8988T (cell line): ENCODE measurements at places on chromosomes 3 and 15.

GRCh38 chr15:57148262-57148661 is 228.0 kb upstream of the CGNL1 start:
- no peak for DNase-seq

GRCh38 chr3:148068466-148068865 is 629.2 kb upstream of the AGTR1 start:
- no peak for DNase-seq

DNA sequence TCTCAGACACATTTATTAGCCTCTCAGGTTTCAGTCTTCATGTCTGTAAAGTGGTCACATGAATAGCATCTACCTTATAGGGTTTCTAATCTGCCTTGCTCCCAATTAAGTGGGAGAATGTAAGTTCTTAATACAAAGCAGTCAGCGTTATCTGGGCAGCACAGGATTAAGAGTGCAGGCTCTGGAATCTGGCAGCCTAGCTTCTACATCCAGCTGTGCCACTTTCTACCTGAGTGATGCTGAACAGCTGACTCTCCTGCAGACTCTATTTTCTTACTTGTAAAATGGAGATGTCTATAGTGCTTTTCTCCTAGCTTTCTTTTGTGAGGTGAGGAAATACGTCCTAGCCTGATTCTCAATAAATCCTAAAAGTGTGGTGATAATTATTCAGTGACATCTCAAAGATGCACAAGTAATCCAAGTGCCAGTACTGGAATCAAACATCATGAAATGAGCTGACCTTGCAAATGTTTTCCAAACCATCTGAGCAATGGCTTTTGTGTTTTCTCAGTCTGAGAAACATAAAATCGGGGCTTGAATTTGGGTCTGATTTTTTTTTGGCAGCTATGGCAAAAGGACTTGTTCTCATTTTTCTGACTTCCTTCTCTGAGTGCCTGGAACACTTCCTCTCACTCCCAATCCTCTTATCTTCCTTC is 232.2 kb upstream of the FEZF2 start:
- DNase-seq = no peak

- DNase-seq = no peak
These were observed 500.5 kb downstream of the TBL1XR1 start for GRCh38 chr3:176696816-176697215.

GRCh38 chr3:57464801-57465200 is 79.3 kb downstream of the DNAH12 start:
- no peak for DNase-seq

DNA sequence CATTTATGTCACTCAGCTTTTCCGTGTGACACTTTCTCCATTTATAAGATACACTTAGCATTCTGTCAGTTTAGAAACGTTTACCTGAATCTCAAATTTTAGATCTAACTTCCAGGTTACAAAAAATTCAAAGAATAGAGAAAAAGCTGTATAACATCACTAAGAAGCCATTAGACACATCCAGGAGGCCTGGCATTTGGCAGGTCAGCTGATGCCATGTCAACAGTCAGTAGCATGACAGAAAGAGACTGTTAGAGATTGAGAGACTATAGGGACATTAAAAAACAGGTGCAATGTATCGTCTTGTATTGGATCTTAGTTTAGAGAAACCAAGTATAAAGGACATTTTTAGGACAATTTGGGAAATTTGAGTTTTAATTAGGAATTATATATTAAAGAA is 53.4 kb upstream of the ATOSA start:
- no peak for DNase-seq

- peak; percentile 36 for DNase-seq
These were observed 125.8 kb upstream of the GALNT15 start for GRCh38 chr3:16048435-16049318.

DNA sequence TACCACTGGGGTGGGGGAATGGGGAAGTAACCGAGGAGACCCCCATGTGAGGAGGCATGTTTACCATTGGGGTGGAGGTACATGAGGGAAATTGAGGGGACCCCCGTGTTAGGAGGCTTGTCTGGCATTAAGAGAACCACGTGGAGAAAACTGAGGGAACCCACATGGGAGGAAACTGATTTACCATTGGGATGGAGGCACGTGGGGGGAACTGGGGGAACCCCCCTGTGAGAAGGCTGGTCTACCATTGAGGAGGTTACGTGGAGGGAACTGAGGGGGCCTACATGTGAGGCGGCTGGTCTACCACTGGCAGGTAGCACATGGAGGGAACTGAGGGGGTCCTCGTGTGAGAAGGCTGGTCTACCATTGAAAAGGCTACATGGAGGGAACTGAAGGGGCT is 159.4 kb downstream of the FBLN2 start:
- DNase-seq = peak; percentile 4
